HCT116 (cell line): ENCODE measurements at places on chromosomes 3 and 15.

GRCh38 chr3:186596568-186597287 lies 16.1 kb upstream of the AHSG start:
- H3K27ac ChIP-seq: no peak overlapping the region
- H3K4me1 ChIP-seq: no peaks in the 10 kb centered on the region
- DNase-seq: no peak
- H3K36me3 ChIP-seq: no peaks in the 10 kb centered on the region
- H3K4me3 ChIP-seq: no peak overlapping the region

GRCh38 chr3:38489766-38490165 lies 6.4 kb upstream of the EXOG start:
- no peaks in the 10 kb centered on the region for H3K27me3 ChIP-seq
- H3K27ac ChIP-seq: no peak overlapping the region
- 0 out of 2 replicates have a peak, but pooled peaks cover under 1% of the 10 kb centered on the region for H3K36me3 ChIP-seq

- H3K27me3 ChIP-seq: no peaks in the 10 kb centered on the region
- H3K36me3 ChIP-seq: no peaks in the 10 kb centered on the region
- H3K27ac ChIP-seq: no peak overlapping the region
- H3K4me1 ChIP-seq: no peaks in the 10 kb centered on the region
- no peak overlapping the region for H3K4me3 ChIP-seq
Measured at GRCh38 chr15:61938249-61938648, 122.0 kb downstream of the VPS13C start.

GRCh38 chr3:158404131-158404718 lies 166.8 kb upstream of the MLF1 start:
- no peaks in the 10 kb centered on the region for H3K36me3 ChIP-seq
- no peaks in the 10 kb centered on the region for H3K4me1 ChIP-seq
- no peak overlapping the region for H3K27ac ChIP-seq
- no peak overlapping the region for H3K4me3 ChIP-seq

- H3K27ac ChIP-seq: no peak overlapping the region
- no peak for DNase-seq
- H3K36me3 ChIP-seq: no peaks in the 10 kb centered on the region
- H3K4me1 ChIP-seq: no peaks in the 10 kb centered on the region; the same call in 1 of the 2 replicates
Measured at GRCh38 chr3:49591615-49592014, 37.3 kb downstream of the BSN start.

DNA sequence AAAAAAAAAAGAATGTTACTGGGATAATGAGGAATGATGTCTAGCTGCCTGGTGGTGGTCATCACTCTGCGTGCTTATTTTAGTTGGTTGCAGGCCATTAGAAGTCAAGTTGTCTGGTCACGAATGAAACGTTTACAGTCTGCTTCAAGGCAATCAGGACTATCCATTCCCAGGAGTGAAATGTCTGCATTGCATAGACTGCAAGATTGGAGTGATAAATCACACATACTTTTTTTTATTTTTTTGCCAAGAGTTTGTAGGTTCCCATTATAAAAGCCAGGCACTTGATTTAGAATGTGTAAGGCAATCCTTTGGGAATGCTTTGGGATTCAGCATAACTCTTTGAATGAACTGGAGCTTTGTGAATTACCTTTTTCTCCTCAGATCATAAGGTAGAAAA lies 132.3 kb downstream of the STAC start:
- H3K4me1 ChIP-seq: no peaks in the 10 kb centered on the region
- no peaks in the 10 kb centered on the region for H3K36me3 ChIP-seq
- H3K27ac ChIP-seq: no peak overlapping the region
- H3K27me3 ChIP-seq: no peaks in the 10 kb centered on the region
- no peak for DNase-seq

GRCh38 chr3:94070341-94070911 lies 7.6 kb downstream of the NSUN3 start:
- H3K27ac ChIP-seq: no peak overlapping the region
- no peaks in the 10 kb centered on the region for H3K27me3 ChIP-seq
- H3K4me3 ChIP-seq: no peak overlapping the region
- H3K36me3 ChIP-seq: no peaks in the 10 kb centered on the region
- DNase-seq: no peak

- no peak overlapping the region for H3K4me3 ChIP-seq
- H3K4me1 ChIP-seq: peaks cover 92% of the 10 kb centered on the region
- H3K36me3 ChIP-seq: no peaks in the 10 kb centered on the region
- DNase-seq: no peak
- peak overlapping the region; percentile 55; the same call in 1 of the 2 replicates for H3K27ac ChIP-seq
Measured at GRCh38 chr15:40790718-40791117, 16.2 kb upstream of the ZFYVE19 start.

DNA sequence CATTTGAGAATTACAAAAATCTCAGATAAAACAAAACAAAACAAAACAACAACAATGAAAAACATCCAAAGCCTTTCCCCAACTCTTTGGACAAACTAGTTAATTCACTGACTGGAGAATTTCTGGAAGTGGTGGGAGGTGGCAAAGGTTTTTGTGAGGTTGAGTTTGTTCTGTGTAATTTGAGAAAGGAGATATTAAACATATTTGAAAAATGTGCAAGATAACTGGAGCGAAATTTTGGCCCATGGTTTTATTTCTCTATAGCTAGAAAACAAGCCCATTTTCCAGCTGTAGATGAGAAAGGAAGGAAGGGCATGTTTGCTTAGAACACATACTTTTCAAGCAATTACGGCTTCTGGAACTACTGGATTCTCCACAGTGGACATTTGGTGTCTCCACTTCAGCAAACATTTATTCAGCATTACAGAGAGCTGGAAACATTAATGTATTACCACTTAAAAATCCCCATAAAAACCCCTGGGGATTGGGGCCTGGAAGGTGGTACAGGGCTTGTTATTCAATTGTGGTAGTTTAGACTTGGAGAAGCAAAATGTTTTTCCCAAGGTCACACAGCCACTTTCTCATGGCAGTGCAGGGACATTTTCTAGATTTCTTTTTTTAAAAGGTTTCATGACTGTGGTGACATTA lies 135.8 kb downstream of the THSD4 start:
- peaks cover 28% of the 10 kb centered on the region for H3K4me1 ChIP-seq
- no peaks in the 10 kb centered on the region for H3K27me3 ChIP-seq
- no peak for DNase-seq
- H3K4me3 ChIP-seq: no peak overlapping the region
- peak overlapping the region; percentile 71 for H3K27ac ChIP-seq
- no peaks in the 10 kb centered on the region for H3K36me3 ChIP-seq

GRCh38 chr15:29105151-29105854 lies 164.3 kb downstream of the NSMCE3 start:
- H3K27ac ChIP-seq: no peak overlapping the region
- no peaks in the 10 kb centered on the region; the same call in 1 of the 2 replicates for H3K4me1 ChIP-seq
- H3K4me3 ChIP-seq: no peak overlapping the region
- 0 out of 2 replicates have a peak, but pooled peaks cover 4% of the 10 kb centered on the region for H3K27me3 ChIP-seq
- DNase-seq: no peak
- no peaks in the 10 kb centered on the region for H3K36me3 ChIP-seq

DNA sequence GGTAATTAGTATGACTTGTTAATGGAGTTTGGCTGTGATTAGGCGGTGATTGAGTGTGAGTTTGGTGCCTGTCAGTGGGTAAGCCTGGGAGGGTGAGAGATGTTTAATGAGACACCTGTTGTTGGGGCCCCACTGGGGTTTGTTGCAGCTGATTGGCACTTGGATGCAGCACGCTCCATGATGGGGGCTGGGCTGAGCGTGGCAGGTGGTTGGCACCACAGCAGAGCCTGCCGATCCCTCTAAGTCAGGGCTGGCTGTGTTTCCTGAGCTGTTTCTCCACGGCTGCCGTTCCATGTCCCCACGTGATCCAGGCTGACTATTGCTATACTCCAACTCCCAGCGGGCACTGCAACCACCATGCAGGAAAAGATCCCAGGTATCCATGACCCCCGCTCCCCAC lies 93.5 kb upstream of the ARRDC4 start:
- H3K36me3 ChIP-seq: no peaks in the 10 kb centered on the region
- no peaks in the 10 kb centered on the region for H3K27me3 ChIP-seq
- no peak for DNase-seq
- no peaks in the 10 kb centered on the region for H3K4me1 ChIP-seq

DNA sequence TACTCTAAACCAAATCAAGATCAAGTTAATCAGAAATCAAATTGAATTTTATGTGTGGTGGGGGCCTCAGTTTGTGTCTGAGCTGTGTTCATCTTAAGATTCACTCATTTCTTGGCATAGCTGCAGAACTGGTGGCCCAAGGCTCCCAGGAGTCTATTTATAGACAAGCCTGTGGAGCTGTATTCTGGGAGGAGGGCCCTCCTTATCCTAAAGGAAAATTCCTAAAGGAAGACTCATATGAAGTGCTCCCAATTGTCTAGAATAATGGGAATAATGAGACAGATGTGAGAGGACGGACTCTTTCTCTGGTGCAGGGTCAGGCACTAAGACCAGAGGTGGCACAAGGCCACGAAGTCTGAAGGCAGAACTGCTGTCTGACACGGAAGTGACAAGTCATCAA lies 38.9 kb downstream of the C3orf85 start:
- no peak overlapping the region for H3K4me3 ChIP-seq
- H3K4me1 ChIP-seq: peaks cover 4% of the 10 kb centered on the region; the same call in 1 of the 2 replicates
- H3K27me3 ChIP-seq: no peaks in the 10 kb centered on the region
- DNase-seq: no peak
- H3K36me3 ChIP-seq: no peaks in the 10 kb centered on the region
- no peak overlapping the region for H3K27ac ChIP-seq

DNA sequence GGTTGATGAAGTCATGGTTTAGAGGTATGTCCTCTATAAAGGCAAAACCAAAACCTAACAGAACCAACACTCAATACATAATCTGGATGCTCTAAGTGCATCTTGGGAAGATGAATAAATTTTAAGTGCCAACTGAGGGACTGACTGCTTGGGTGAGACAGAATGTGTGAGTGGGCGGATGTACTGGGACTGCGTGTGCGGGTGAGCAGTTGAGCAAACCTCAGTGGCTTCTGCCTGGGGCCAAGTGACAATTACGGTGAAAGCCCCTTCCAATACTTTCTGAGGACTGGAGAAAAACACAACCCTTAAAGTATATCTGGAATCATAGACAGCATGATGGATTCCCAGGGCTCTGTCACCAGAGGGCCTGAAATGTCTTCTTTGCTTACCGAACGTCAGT lies 80.1 kb upstream of the FEZF2 start:
- H3K27me3 ChIP-seq: peaks cover 42% of the 10 kb centered on the region
- H3K36me3 ChIP-seq: no peaks in the 10 kb centered on the region
- no peaks in the 10 kb centered on the region for H3K4me1 ChIP-seq
- DNase-seq: no peak

- no peak overlapping the region for H3K27ac ChIP-seq
- no peaks in the 10 kb centered on the region for H3K27me3 ChIP-seq
- H3K36me3 ChIP-seq: no peaks in the 10 kb centered on the region
Measured at GRCh38 chr3:144381607-144382006, 410.0 kb downstream of the DIPK2A start.

DNA sequence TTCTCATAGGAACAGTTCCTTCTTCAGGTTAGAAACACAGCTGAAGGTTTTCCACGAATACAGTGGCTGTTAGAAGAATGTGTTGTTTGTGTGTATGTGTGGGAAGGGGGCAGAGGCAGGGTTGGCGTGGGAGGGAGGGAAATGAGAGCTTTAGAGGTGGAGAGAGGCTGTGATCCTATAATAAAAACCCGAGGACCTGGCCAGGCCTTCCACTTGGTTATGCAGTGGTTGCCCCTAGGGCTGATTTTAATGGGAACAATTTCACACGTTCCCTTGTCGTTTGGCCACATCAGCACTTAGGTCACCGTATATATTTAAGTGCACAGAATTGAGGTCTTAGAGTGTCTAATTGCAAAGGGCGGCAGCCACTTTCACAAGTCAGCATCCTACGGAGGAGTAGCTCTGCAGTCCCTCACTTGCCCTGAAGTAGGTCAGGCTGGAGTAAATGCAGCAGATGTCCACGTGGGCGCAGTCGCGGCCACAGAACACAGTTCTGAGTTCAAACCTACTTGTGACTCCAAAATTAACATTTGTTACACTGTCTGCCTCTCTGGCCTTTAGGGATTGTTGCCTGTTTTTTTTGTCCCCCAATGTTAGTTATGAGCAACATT lies 85.6 kb downstream of the PDCD6IP start:
- DNase-seq: no peak
- H3K27me3 ChIP-seq: peaks cover 11% of the 10 kb centered on the region; the same call in 1 of the 2 replicates
- H3K4me3 ChIP-seq: no peak overlapping the region
- no peaks in the 10 kb centered on the region for H3K4me1 ChIP-seq
- no peaks in the 10 kb centered on the region for H3K36me3 ChIP-seq
- H3K27ac ChIP-seq: no peak overlapping the region

DNA sequence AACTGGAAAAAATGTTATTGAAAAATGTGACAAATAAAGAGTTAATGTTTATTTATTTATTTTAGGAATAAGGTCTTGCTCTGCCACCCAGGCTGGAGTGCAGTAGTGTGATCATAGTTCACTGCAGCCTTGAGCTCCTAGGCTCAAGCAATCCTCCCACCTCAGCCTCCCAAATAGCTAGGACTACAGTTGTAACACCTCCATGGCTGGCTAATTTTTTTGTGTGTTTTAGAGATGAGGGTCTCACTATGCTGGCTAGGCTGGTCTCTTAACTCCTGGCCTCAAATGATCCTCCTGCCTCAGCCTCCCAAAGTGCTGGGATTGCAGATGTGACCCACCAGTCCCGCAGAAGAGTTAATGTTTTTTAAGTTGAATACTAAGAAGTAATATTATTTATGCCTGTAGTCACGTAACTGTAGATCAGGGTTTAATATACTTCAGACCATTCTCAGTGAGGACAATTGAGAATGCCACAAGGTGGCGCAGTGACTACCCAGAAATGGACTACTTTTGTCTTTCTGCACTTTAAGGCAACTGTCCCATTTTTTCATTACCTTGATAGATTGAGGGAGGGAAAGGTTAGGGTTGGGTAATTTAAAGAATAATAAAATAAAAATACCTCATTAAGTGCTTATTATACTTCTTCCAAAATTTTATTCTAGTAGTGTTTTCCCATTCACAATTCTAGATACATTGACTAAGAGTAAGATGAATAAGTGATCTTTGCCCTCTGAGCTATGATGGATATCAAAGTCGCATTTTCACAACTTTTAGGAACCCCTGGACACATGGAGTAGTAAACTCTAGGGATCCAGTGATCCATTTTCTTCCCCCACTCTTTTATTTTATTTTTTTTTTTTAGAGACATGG lies 6.0 kb downstream of the MUC13 start:
- H3K27me3 ChIP-seq: no peaks in the 10 kb centered on the region
- H3K4me1 ChIP-seq: no peaks in the 10 kb centered on the region
- no peaks in the 10 kb centered on the region for H3K36me3 ChIP-seq
- no peak overlapping the region for H3K4me3 ChIP-seq
- DNase-seq: peak; percentile 60

DNA sequence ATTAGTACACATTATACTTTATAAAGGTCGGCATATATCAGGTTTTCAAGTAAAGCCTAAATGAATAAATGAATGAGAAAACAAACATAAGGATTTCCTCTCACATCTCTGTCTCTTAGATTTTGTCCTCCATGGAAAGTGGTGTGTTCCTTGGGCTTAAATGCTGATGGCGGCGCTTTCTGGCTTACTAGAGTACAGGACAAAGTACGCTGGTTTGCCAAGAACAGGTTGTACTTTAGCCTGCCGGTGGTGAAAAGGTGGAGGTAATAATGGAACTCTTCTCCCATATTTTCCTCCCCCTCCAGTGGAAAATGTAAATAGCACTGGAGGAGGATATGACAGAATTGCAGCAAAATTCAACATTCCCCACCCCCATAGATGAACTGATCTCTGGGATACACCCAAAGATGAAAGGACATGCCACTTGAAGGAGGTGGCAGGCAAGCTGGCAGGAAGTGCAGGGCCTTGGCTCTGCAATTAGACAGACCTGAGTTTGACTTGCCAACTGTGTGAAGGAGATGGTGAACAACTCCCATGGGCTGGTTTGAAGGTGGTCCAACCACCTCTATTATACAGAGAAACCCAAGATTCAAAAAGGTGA lies 29.3 kb downstream of the CEP152 start:
- H3K36me3 ChIP-seq: peaks cover 27% of the 10 kb centered on the region
- H3K27me3 ChIP-seq: no peaks in the 10 kb centered on the region
- H3K27ac ChIP-seq: no peak overlapping the region
- no peak overlapping the region for H3K4me3 ChIP-seq

GRCh38 chr3:189360291-189360690 lies 188.5 kb downstream of the TPRG1 start:
- peaks cover 10% of the 10 kb centered on the region for H3K4me1 ChIP-seq
- no peak overlapping the region for H3K27ac ChIP-seq
- no peaks in the 10 kb centered on the region for H3K27me3 ChIP-seq
- no peak for DNase-seq
